ENCODE measurements at places on chromosomes 3 and 15.

DNA sequence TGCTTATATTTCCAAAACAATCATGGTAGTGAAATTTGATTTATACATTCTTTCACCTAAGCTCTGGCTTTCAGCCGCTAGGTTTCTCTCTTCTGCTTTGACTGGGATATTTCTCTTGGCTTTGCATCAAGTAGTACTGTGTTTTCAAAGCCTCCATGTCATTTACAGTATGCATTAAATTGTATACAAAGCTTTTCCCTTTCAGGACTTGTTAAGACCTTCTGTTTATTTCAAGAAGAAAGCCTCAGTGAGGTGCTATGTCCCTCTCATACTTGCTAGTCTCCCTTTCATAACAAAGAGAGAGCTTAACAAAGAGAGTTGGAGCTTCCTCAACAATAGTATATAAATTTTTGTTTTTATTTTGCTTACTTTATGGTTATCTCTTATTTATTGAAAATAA lies 84.2 kb upstream of the SLC25A26 start:
- no peak for DNase-seq

DNA sequence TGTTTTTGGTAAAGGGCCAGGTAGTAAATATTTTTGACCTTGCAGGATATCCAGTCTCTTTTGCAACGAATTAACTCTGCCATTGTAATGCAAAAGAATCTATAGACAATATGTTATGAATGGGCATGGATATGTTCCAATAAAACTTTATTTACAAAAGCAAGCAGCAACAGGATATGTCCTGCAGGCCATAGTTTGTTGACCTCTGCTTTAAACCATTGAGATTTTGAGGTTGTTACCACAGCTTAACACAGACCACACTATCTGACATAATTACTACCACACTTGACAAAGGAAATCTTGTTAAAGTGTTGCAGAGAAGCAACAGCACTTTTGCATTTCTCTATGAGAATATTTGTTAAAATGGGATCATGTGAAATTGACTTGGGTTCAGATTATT lies 349.3 kb downstream of the ERC2 start:
- DNase-seq: no peak

DNA sequence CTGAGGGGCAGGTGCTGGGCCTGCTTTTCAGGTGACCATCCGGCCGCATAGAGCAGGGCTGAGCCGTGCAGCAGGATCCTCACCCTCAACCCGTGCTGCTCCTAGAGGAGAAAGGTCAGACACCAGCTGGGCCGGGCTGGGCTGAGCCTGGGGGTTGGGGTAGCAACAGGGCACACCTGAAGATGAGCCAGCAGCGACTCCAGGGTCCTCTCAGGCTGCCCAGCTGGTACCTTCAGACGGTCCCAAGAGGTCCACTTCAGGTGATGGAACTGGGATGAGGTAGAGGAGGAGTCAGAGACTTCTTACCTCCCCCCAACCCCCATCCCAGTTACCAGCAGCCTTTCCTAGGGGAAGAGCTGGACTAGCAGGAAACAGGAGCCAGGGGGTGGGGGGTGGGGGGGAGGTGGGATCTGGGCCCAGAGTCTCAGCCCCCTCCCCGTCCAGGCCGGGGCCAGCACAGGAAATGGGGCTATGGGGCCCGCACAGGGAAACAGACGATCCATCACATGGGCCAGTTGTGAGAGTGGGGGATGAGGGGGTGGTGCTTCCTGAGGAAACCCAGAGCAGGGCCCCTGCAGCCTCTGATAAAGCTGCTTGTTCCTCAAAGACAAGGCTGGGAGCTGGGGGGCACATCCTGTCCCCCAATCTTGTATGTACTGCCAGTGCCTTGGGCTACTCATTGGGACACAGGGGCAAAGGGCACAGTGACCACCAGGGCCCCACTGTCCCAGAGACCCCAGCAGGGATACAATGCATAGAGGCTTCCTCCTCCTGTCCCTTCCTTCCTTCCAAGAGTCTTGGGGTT lies 3.0 kb downstream of the INKA1 start:
- no peak for DNase-seq

GRCh38 chr3:40504636-40505430 lies 1.0 kb upstream of the ZNF620 start:
- no peak for DNase-seq

DNA sequence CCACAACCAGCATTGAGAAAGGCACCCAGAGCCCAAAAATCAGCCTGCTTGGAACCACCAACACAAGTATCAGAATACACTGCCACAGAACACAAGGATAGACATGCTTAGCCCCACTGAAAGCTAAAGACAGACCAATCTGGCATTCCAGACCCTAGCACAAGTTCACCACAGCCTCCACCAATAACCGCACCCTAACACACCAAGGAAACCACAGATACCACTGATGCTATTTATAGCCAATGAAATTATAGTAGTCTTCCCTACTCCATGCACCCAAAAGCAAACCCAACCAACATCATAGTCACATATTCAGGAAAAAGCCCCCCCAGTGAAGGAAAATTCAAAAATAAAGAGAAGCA lies 83.9 kb upstream of the STT3B start:
- no peak for DNase-seq

- no peak for DNase-seq
These were observed 172.5 kb downstream of the RAP2B start for GRCh38 chr3:153334558-153334957.

GRCh38 chr15:101179341-101180153 lies 72.3 kb downstream of the CHSY1 start:
- DNase-seq: no peak

GRCh38 chr15:62792986-62793751 lies 249.4 kb upstream of the TPM1 start:
- DNase-seq: no peak

DNA sequence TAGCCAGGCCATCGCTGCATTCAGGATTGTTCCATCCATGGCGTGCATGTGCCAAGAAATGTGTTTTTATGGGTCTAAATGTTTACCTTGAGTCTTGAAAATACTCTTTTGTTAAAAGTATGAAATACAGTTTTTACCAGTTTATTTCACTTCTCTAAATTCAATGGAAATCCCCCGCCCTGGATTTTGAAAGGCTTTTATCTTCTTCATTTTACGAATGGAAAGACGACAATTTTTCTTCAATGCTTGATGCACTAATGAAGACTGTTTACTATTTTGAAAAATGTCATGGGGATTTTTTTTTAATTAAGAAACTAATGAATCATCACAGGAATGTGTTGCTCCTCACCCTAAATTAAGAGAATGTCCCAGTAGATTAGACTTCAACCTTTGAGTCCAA lies 83.5 kb downstream of the FAM81A start:
- no peak for DNase-seq

DNA sequence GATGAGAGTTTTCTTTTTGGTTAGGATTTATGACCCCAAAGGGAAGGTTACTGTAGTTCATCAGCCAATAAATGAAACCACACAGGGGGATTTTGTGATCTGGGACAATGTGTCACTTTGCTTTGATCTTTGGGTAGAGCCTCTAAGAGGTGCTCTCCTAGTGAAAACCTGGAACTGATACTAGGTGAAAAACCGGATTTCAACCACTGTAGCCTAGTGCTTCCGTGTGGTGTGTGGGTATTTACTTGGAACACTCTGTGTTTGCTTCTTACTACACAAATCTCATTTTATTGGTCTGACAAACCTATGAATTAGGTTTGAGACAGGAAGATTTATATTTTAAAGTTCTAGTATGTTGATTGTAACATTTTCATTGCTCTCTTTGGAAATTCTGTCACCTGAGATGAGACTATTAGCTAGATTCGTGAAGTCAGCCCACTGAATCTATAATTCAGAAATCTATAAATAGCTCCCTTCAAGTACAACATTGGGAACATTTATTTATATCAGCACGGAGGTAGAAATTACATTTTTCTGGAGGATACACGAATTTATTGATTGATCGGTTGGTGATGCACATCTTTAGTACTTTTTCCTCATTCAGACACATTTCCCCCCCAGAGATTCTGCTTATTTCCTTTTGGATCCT lies 119.8 kb downstream of the AKAP13 start:
- no peak for DNase-seq

- DNase-seq: no peak
These were observed 52.8 kb downstream of the CORO2B start for GRCh38 chr15:68631601-68632051.

DNA sequence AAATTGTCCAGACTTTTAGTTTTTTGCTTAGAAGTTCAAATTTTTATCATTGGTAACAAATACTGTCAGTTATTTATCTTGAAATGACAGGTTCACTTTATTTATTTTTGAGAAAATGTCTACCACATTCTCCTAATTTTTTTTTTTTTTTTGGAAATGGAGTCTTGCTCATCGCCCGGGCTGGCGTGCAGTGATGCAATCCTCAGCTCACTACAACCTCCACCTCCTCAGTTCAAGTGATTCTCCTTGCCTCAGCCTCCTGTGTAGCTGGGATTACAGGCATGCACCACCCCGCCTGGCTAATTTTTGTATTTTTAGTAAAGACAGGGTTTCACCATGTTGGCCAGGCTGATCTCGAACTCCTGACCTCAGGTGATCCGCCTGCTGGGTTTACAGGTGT lies 16.1 kb upstream of the EBLN2 start:
- DNase-seq: no peak

- DNase-seq: no peak
These were observed 16.9 kb downstream of the THBS1 start for GRCh38 chr15:39597751-39598185.

DNA sequence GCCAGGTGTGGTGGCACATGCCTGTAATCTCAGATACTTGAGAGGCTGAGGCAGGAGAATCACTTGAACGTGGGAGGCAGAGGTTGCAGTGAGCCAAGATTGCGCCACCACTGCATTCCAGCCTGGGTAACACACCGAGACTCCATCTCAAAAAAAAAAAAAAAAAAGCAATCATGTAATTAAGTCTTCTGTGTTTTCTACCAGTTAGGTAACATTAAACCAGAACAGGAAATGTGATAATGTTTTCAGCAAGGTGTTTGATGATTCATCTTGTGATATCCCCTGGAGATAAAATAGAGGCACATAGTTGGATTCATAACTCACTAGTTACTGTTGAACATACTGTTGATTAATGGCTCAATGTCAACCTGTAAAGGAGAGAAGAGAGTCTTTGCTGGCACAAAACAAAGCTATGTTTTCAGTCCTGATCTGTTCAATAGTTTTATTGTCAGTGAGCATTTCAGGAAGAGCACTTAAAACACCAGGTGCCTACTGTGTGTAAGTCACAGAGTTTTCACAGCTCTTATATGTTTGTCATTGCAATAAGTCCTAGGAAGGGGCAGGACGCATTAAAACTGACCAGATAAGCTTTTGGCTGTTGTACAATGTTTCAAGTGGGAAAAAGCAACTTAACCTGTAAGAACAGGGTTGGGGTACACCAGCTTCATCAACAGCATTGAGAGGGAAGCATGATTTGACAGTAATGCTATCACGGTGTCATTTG lies 19.5 kb downstream of the DNAJB11 start:
- DNase-seq: no peak

GRCh38 chr3:43291546-43291945 lies 5.2 kb downstream of the SNRK start:
- DNase-seq: no peak

- DNase-seq: no peak
These were observed 284.3 kb downstream of the CLSTN2 start for GRCh38 chr3:140219291-140219690.

DNA sequence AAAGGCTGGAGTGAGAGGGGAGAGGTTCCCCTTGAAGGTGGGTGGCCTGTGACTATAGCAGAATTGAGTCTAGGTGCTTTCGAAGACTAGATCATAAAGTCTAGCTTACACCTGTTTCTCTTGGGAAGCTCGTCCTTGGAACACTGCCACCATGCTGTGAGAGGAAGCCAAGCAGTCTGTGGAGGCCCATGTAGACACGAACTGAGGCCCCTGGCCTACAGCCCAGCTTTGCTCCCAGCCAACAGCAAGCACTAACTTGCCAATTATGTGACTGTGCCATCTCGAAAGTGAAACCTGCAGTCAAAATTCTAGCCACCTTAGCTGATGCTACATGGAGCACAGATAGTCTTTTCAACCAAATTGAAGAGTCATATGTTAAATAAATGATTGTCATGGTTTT lies 190.5 kb upstream of the NECTIN3 start:
- no peak for DNase-seq

GRCh38 chr3:64351713-64352638 lies 126.7 kb upstream of the PRICKLE2 start:
- DNase-seq: no peak

- DNase-seq: no peak
These were observed 249.0 kb downstream of the NFKBIZ start for GRCh38 chr3:102098130-102098885.

- no peak for DNase-seq
These were observed 588 bp downstream of the SLC6A1 start for GRCh38 chr3:10992943-10993728.

DNA sequence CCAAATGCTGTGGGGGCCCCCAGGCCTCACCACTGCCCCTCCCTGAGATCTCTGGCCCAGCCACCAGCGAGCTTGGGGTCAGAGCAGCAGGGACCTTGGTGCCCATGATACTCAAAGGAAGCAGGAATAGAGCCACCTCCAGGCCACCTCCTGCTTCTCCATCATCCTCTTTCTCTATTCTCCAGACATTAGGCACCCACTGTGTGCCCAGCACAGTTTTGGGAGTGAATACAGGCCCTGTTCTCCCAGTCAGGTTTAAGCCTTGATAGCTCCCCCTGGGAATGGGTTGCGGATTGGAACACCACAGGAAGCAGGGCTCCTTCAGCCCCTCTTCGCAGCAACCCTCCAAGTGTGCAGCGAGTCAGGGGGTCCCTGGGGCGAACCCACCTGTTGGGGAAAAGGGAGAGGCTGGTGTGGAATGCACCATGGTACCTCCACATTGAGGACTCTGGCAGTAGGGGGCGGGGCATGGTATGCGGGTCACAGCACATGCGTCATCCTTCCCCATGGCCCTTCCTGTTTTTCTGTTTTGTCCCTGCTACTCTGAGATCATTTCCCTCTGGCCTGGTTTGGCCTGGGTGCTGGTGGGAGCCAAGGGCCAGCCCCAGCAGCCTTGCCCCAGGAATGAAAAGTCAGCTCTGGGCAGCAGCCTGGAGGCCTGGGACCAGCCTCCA lies 14.2 kb upstream of the SEMA3B start:
- no peak for DNase-seq

DNA sequence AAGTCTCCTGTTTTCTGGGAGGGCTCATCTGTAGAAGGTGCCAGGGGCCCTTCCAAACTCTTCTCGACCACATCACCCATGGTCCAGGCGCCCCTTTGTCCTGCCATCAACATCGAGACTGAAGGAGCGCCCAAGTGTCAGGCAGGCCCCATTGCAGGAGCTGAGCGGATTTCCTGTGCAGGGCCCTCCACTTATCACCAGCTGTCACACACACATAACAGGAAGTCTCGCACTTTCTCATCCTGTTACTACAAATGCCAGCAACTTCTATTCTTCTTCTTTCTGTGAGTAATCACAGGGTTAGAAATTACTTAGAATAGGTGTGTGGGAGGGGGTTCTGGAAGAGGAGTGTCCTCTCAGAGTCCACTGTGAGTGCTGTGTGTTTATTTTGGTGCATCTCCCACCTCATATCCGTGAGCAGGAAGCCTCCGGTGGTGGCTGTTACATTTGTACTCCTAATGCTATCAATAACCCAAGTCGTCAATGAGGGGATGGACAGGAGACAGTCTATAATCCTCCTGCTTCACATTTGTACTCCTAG lies at the start of gene KLHL6:
Gene KLHL6, minus strand, starts transcription at position 166 of the 541 bp plus-strand sequence. Its CDS starts 53 bp downstream, at position 113.
- DNase-seq: peak; percentile 57

GRCh38 chr3:39404943-39405686 lies 1.4 kb upstream of the RPSA start:
- DNase-seq: no peak

Measured in stimulated activated CD4-positive, alpha-beta T cell treated with anti-CD3 and anti-CD28 coated beads, TNF-alpha, amount 100 ng/mL, for 48 hours (primary cell).